ENCODE measurements at places on chromosomes 4 and X.

DNA sequence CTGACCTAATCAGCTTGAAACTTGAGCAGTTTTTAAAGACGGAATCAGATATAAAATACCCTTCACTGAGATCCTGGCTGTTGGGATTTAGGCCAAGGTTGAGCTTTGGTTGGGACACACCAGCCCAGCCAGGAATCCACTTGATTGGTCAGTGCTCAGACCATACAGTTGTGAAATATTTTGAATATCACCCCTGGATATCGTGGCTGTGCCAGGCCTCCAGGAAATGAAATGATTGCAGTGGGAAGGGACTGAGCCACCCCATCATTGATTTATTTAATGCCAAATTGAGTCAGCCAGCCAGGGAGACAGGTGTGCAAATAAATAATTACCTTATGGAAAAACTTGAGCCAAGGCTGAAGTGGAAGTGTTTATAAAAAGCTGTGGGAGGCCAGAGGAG lies 128.4 kb upstream of the SCML1 start:
- DNase-seq: no peak

GRCh38 chrX:138683600-138683999 lies 27.9 kb downstream of the FGF13 start:
- DNase-seq: no peak

- no peak for DNase-seq
Observed at GRCh38 chr4:152735396-152735859, 44.1 kb downstream of the TIGD4 start.

DNA sequence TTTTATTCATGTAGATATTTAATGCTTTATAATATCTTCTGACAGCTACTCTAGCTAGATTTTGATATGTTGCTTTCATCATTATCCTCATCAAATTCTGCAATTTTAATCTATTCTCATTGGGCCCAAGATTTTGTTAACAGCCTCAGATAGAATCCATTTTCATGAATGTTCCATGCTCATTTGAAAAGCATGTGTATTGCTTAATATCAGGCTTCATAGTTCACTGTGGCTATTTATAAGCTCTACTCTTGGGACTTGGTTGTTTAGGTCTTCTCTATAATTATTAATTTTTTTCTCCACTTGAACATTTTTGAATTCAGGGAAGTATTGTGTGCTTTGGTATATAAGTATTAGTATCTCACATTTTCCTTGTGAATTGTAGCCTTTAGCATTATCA lies 41.8 kb downstream of the RAB40A start:
- DNase-seq: no peak

DNA sequence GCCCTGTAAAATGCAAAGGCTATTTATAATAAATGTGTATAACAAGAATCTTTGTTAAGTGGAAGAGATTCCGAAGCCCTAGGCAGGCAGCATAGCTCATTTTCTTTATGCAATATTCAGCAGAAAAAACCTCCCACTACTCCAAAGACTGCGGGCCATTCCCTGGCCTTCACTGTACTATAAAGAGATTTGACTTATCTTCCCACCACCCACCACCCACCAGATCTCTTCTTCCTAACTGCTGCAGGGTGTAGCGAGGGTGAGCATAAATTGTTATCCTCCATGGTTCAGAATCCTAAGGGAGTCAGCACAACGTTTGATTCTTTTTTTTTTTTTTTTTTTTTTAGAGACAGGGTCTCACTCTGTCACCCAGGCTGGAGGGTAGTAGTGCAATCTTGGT lies 114.8 kb downstream of the NSUN7 start:
- DNase-seq: no peak

GRCh38 chr4:141845901-141846300 lies 209.5 kb downstream of the IL15 start:
- no peak for DNase-seq

DNA sequence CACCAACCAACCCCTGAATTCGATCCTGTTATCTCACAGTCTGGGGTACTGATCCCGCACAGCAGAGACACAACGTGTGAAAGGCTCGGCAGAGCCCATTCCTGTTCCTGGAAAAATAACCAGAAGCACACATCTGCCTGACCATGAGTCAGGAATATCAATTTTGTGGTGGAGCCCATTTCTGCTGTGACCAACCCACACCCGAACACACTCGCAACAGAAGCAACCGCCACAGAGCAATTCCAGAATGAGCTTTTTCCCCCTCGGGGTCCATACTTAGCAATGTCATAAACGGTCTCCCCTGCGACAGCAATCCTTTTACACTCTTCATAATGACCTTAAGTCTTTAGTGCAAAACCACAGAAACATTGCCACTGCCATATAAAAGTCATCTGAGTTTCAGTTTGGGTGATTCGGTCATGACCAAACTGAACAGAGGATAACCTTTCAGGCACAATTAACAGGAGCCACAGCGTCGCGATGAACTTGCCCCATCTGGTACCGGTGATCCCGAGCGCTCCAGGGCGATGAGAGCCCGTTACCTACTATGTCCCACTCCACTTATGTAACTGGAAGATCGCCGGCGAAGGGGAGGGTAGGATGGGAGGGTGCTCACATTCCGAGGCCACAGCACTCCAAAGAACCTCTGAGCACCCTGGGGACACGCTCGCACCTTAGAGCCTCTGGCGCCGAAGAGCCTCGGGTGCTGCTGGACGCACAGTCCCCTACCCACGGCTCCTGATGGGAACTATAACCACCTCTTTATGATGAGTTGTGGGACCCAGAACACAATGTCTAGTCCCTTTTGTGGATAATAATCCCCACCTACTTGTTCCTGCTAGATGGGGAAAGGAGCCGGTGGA lies 1.1 kb downstream of the MECP2 start:
- DNase-seq: no peak

Data from stimulated activated CD4-positive, alpha-beta T cell treated with anti-CD3 and anti-CD28 coated beads, TNF-alpha, amount 100 ng/mL, for 4 hours (primary cell).